ENCODE measurements at places on chromosomes 11 and 22. TPM values are rescaled to one million over a fixed set of nuclear protein-coding genes. Genes with fewer than 3 reads are reported as not detected.

The CSTPP1 gene
- 8.3 TPM for polyA plus RNA-seq

The KCNK7 gene
- polyA plus RNA-seq = 19.8 TPM

The PPM1F gene
- 14.3 TPM for polyA plus RNA-seq

The GPR83 gene
- polyA plus RNA-seq = 0.01 TPM

The SC5D gene
- polyA plus RNA-seq = 40.6 TPM

The DRD4 gene
- 0.39 TPM for polyA plus RNA-seq

The OR2AG2 gene
- 0.04 TPM for polyA plus RNA-seq

The UBE2L3 gene
- 49.1 TPM for polyA plus RNA-seq

The SLC5A1 gene
- 1.4 TPM for polyA plus RNA-seq

The ELMOD1 gene
- polyA plus RNA-seq = 0.02 TPM

The OR5F1 gene
- not detected for polyA plus RNA-seq

The HBB gene
- polyA plus RNA-seq = 0.41 TPM

The TPBGL gene
- polyA plus RNA-seq = not detected

The CTR9 gene
- 15.9 TPM for polyA plus RNA-seq

The CDC45 gene
- 9.6 TPM for polyA plus RNA-seq

The GLB1L2 gene
- polyA plus RNA-seq = 3.2 TPM

The FOLR3 gene
- 0.41 TPM for polyA plus RNA-seq

The GAS2L1 gene
- 25.2 TPM for polyA plus RNA-seq

The ANGPTL5 gene
- polyA plus RNA-seq = 0.02 TPM

The SPINDOC gene
- 10.2 TPM for polyA plus RNA-seq

The PANX3 gene
- not detected for polyA plus RNA-seq

The CRYBA4 gene
- not detected for polyA plus RNA-seq

The PDE3B gene
- 0.98 TPM for polyA plus RNA-seq

The DPP3 gene
- polyA plus RNA-seq = 16.3 TPM

The TSPAN32 gene
- polyA plus RNA-seq = 0.47 TPM

The SCGB1A1 gene
- polyA plus RNA-seq = 5.5 TPM

The CEND1 gene
- polyA plus RNA-seq = 0.12 TPM

The CRY2 gene
- 5.9 TPM for polyA plus RNA-seq

The KAT5 gene
- polyA plus RNA-seq = 60.3 TPM

The APOA4 gene
- 0.05 TPM for polyA plus RNA-seq

The SCGB1C1 gene
- polyA plus RNA-seq = not detected

The SLC1A2 gene
- polyA plus RNA-seq = 0.11 TPM

The RAG1 gene
- polyA plus RNA-seq = 0.18 TPM

The KRTAP5-2 gene
- polyA plus RNA-seq = not detected

The SH3BP1 gene
- polyA plus RNA-seq = 39.8 TPM

The LRRC32 gene
- polyA plus RNA-seq = 8.1 TPM

The OR10D3 gene
- not detected for polyA plus RNA-seq

The PHLDB1 gene
- 25.7 TPM for polyA plus RNA-seq

The OR5B21 gene
- polyA plus RNA-seq = not detected

The LYVE1 gene
- polyA plus RNA-seq = 4.1 TPM

The SLC22A8 gene
- not detected for polyA plus RNA-seq

The SELENOM gene
- polyA plus RNA-seq = 41.1 TPM

The MPZL2 gene
- polyA plus RNA-seq = 185 TPM

The SIPA1 gene
- polyA plus RNA-seq = 32.5 TPM

The OR52I2 gene
- polyA plus RNA-seq = not detected

The AQP11 gene
- not detected for polyA plus RNA-seq

The CDC42EP1 gene
- polyA plus RNA-seq = 64.3 TPM

The CNGA4 gene
- 0.06 TPM for polyA plus RNA-seq

The CD3D gene
- 2.2 TPM for polyA plus RNA-seq

The PKP3 gene
- polyA plus RNA-seq = 332 TPM

The HBG2 gene
- polyA plus RNA-seq = not detected

The MTFP1 gene
- polyA plus RNA-seq = 23.5 TPM

The CCDC134 gene
- 1.5 TPM for polyA plus RNA-seq

The IGLL1 gene
- polyA plus RNA-seq = not detected

The ART1 gene
- polyA plus RNA-seq = not detected

The KCTD14 gene
- polyA plus RNA-seq = 0.84 TPM

Data from esophagus (tissue), 2 donors.